ENCODE measurements at places on chromosomes 1 and 21. TPM values are rescaled to one million over a fixed set of nuclear protein-coding genes. Genes with fewer than 3 reads are reported as not detected.

Gene RIPPLY3
- not detected for total RNA-seq

Gene SPRR2E
- not detected for total RNA-seq

GRCh38 chr21:28332796-28333195 lies 659.9 kb downstream of the LTN1 start:
- no peaks in the 10 kb centered on the region for H3K27me3 ChIP-seq
- no peak for ATAC-seq
- H3K27ac ChIP-seq: no peak overlapping the region
- no peak overlapping the region for H3K4me3 ChIP-seq
- H3K4me1 ChIP-seq: peaks cover 36% of the 10 kb centered on the region
- no peaks in the 10 kb centered on the region for H3K36me3 ChIP-seq

- H3K4me3 ChIP-seq: no peak overlapping the region
- no peak for ATAC-seq
- peaks cover under 1% of the 10 kb centered on the region for H3K4me1 ChIP-seq
- no peaks in the 10 kb centered on the region for H3K27me3 ChIP-seq
Observed at GRCh38 chr21:46041183-46041582, 56.7 kb upstream of the COL6A2 start.

DNA sequence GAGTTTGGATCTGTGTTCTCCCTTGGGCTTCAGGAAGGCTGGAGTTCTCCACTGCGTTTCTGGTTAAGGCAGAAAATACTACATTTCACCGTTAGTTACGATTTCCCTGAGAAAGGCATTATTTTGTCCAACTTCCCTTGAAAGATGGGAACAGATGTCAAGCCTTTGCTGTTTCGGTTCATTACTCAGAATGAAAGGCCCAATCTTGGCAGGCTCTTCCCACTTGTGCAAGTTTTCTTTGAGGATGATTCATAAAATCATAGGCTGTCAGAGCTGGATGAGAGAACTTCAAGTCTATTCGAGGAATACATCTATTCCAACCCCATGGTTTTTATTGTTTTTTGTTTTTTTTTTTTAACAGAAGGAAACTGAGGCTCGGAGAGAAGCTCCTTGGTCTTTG lies 205.2 kb downstream of the GRIK3 start:
- H3K4me3 ChIP-seq: no peak overlapping the region
- no peak overlapping the region for H3K27ac ChIP-seq
- peaks cover 40% of the 10 kb centered on the region for H3K27me3 ChIP-seq
